Lung microvascular endothelial cell (primary cell): ENCODE measurements at places on chromosomes 4 and X. TPM values are rescaled to one million over a fixed set of nuclear protein-coding genes. Genes with fewer than 3 reads are reported as not detected.

The MAGEA8 gene
- total RNA-seq: not detected in 2 replicates

The ETDA gene
- not detected in 2 replicates for total RNA-seq

The RPS6KA6 gene
- 0.87 and 0.99 TPM in 2 replicates for total RNA-seq

The SLC9B1 gene
- 0.22 and 0.40 TPM in 2 replicates for total RNA-seq

The PDE6B gene
- 1.7 and 7.5 TPM in 2 replicates for total RNA-seq

The YY2 gene
- 0.65 and 0.79 TPM in 2 replicates for total RNA-seq

The TMPRSS11B gene
- total RNA-seq: not detected in 2 replicates

The VSIG4 gene
- total RNA-seq: not detected in 2 replicates

The FAM9C gene
- under 0.01 TPM in 1 of 2 replicates, not detected in the other for total RNA-seq

The PTTG2 gene
- total RNA-seq: not detected in 2 replicates

The NEIL3 gene
- 1.2 and 2.4 TPM in 2 replicates for total RNA-seq

The HNRNPH2 gene
- total RNA-seq: 65.4 and 70.6 TPM in 2 replicates

The PLXNB3 gene
- total RNA-seq: 2.4 and 4.4 TPM in 2 replicates

The BRS3 gene
- total RNA-seq: not detected in 2 replicates

The HSFX2 gene
- 0.22 and 0.40 TPM in 2 replicates for total RNA-seq

The SH3RF1 gene
- total RNA-seq: 4.8 and 7.3 TPM in 2 replicates

The TMEM156 gene
- under 0.01 and 0.87 TPM in 2 replicates for total RNA-seq

The ADGRG2 gene
- total RNA-seq: not detected in 2 replicates

The UCP1 gene
- not detected in 2 replicates for total RNA-seq

The AMER1 gene
- 0.65 and 1.2 TPM in 2 replicates for total RNA-seq

The PF4V1 gene
- total RNA-seq: not detected in 2 replicates
